ENCODE measurements at places on chromosomes 12 and 14.

DNA sequence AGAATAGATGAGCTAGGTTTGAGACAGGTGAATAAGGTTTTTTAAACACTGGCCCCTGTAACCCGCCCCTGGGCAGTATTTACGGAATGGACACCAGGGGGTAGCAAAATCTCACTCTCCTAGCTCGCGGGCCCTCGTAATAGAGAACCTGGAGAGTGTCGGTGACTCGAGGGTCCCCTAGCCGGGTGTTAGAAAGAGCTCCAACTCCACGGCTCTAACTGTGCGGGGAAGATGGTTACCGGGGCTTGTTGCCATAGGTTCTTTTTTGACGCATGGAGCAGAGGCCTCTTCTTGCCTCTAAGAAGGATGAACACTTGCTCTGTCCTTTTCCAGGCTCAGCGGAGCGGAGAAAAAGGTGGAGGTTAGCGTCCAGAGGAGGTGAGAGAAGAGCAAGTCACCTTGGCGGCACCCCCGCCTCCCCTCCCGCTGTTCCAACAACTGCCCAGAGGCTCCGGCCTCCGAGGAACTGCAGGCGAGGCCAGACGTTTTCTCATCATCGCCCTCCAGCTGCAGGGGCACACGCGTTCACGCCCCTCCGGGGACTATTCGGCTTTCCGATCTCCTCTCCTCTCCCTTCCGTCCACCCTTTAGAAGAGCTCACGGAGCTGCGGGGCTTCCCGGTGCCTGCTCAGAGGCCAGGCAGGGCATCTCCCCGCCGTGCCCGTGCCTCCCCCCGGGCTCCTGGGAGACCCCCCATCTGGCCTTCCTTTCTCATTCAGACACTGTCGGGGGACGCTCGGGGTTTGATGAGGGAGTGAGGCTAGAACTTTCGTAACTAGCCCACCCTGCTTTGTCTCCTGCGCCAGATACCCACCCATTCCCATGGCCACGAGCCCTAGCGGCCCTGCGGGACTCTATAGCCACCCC, 1.4 kb upstream of the ARHGEF40 start:
- DNase-seq = peak; percentile 85

GRCh38 chr14:84579292-84579691, 950.7 kb upstream of the FLRT2 start:
- no peak for DNase-seq

DNA sequence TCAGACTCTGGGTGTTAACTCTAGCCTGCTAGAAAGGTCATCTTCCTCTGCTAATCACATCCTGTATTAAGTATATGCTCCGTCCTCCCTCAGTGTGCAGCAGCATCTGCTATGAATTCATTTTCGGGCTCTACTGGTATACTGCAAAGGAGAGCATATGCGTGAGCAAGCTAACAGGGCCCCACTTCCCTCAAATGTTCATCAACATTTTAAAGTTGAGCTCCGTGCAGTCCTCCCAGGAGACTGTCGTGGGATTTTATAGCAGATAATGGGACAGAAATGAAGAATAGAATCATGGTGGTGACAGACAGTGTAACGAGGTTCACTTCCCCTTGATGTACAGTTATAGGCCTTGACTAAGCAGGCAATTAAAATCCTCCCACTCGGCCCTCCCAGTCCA, 131.7 kb downstream of the PLXNC1 start:
- DNase-seq = no peak

GRCh38 chr14:79407572-79407971, 803.7 kb downstream of the DIO2 start:
- no peak for DNase-seq

DNA sequence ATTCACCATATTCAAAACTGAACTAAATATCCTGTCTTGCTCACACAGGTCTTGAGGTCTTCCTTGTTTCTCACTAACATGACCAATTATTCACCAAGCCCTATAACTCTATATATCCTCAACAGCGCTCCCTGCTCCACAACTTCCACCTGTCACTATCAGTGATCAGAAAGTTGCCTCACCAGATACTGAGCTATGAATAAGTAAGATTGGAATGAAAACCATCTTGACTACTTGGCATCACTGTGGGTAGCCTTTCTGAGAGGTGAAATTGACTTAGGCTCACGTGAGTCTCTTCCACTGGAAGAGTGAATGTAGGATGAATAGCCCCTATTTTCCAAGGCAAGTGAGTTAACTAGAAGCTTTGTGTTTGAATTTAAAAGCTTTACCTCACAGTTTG, 167.1 kb downstream of the PIK3C2G start:
- DNase-seq = no peak

DNA sequence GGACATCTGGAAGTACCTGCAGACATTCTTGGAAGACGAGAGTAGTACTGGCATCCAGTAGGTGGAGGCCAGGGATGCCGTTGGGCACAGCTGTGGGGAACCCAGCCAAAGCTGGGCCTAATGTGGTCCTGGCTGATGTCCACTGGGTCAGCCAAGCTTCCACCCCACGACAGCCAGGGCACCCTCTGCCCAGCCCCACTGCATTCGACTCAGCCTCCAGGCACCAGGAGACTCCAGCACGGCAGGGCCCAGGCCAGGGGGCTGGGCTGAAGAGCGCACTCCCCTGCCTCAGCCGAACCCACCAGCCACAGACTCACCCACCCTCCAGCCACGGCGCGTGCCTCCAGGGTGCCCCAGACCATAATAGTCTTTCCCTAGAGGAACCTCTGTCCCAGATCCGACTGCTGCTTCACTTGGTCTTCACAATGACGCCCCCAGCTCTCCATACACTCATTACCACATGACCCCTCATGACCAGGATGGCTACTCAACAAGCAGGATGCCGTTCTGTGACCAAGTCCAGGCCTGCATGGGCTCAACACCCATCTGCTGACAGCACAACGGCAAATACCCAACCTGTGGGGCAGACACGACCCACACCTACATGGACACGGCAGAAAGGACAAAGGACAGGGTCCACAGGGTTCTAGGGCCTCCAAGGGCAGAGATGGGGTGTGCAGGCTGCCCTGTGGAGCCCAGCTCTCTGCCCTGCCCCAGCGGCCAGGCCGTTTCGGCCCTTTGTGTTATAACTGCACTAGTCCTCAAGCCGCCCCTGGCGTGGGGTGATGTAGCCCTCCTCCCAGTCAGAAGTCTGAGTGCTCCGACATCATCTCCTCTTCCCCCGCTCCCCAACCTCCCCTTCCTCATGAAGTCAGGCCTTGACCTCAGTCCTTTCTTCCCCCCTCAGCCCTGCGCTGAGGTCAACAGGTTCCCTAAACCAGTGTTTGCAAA, 22.8 kb downstream of the ITPK1 start:
- no peak for DNase-seq

DNA sequence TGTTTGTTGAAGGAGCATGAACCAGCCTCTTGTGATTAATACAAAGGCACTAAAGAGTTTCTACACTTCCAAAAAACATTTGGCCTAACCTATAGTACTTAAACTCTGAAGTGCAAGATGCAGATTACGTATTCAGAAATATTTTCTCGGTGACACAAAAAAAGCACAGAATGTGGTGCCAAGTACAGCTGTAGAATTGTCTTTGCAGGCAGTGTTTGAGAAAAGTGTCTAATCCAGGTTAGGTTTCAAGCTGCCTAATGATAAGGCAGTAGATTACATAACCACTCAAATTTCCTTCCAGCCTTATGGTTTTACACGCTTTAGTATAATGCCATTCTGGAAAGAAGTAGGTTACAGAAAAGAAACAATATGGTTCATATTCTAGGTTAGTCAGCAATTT, 205.2 kb downstream of the KLHL28 start:
- DNase-seq = no peak

DNA sequence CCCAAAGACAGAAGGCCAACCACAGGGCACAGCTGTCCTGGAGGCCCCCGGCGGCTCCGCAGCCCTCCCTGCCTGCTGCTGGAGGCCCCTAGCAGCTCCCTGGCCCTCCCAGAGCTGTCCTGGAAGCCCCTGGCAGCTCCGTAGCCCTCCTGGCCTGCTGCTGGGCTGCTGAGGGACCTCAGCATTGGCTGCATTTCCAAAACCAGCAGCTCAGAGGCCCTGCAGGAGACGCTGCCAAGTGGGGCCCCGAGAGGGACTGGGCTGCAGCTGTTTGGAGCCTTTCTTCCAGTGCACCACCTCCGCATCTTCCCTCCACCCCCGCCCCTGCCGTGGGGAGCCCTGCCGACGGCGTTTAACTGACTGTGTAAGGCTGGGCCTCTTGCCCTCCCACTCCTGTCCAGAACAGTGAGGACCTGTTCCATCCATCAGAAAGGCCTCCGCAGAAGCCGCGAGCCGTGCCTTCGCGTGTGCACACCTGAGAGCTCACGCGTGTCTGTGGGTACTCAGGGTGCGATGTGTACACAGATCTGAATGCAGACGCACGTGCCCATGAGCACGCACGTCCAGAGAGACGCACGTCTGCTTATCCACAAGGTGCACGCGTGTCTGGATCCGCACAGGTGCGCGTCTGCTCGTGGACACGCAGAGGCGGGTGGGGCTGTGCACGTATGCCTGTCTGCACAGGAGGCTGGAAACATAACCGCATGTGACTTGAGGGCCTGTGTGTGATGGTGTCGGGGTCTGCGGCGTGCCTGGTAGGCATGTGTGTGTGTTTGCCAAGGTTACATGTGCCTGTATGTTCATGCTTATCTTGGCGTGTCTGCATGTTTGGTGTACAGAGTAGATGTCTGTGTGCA, 57.0 kb upstream of the FBRSL1 start:
- no peak for DNase-seq

DNA sequence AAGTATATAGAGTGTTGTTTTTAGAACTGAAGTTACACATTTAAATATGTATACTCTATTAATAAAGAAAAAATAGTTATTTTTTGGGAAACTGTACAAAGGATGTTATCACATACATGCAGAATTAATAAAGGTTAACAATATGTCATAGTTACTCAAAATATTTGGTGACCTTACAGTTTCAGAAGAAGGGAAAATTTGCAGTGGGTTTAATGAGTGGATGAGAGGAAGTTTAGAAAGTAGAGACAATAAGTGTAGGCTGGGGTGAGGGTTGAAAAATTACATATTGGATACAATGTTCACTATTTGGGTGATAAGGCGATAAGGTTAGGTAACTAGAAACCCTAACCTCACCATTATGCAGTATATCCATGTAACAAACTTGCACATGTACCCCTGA, 13.5 kb downstream of the WNK1 start:
- DNase-seq = no peak

- no peak for DNase-seq
Measured at GRCh38 chr14:105859717-105860614, 333.6 kb downstream of the TMEM121 start.

- DNase-seq = peak; percentile 19
Measured at GRCh38 chr12:104737791-104738301, 220.2 kb downstream of the SLC41A2 start.

DNA sequence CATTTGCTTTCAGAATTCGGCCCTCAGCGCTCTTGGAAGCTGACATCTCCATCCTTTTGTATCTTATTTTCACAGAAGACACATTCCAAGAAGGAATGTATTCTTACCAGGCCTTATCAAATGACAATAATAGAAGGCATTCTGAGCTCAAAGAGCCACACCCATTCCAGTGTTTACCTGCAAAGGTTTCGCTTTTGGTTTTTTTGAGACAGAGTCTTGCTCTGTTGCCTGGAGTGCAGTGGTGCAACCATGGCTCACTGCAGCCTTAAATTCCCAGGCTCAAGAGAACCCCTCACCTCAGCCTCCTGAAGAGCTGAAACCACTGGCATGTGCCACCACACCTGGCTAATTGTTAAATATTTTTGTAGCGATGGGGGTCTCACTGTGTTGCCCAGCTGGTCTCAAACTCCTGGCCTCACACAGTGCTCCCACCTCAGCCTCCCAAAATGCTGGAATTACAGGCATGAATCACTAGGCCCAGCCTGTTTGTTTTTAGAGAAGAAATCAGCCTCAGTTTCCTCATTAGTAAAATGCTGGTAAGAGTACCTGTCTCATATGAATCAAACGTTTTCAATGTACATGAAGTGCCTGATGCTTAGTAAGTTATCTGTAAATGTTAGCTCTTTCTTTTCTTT, 69.2 kb downstream of the SLC6A12 start:
- no peak for DNase-seq

DNA sequence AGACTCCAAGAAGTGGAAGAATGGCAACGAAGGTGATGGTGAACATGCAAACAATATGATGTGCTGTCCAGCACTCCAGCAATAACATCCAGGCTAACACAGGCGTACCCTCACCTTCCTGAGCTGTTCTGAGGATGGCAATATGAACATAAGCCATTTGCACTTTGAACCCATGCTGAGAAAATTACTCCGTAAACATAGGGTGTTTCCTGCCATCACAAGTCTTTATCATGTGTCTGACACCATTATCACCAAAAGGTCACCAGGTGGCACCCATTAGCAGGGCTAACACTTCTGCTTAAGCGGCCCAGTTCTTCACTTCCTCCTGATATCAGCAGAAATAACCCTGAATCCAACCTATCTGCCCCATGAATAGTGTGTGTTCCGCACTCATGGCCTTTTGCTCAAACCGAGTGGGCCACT, 482.8 kb downstream of the MED13L start:
- no peak for DNase-seq

- DNase-seq = no peak
Measured at GRCh38 chr12:125356111-125356510, 290.9 kb downstream of the AACS start.

GRCh38 chr12:27865421-27865820, 85.4 kb upstream of the MANSC4 start:
- no peak for DNase-seq

- DNase-seq = no peak
Measured at GRCh38 chr12:3199551-3200031, 122.4 kb downstream of the TSPAN9 start.

- no peak for DNase-seq
Measured at GRCh38 chr14:53999061-53999488, 42.5 kb upstream of the BMP4 start.

DNA sequence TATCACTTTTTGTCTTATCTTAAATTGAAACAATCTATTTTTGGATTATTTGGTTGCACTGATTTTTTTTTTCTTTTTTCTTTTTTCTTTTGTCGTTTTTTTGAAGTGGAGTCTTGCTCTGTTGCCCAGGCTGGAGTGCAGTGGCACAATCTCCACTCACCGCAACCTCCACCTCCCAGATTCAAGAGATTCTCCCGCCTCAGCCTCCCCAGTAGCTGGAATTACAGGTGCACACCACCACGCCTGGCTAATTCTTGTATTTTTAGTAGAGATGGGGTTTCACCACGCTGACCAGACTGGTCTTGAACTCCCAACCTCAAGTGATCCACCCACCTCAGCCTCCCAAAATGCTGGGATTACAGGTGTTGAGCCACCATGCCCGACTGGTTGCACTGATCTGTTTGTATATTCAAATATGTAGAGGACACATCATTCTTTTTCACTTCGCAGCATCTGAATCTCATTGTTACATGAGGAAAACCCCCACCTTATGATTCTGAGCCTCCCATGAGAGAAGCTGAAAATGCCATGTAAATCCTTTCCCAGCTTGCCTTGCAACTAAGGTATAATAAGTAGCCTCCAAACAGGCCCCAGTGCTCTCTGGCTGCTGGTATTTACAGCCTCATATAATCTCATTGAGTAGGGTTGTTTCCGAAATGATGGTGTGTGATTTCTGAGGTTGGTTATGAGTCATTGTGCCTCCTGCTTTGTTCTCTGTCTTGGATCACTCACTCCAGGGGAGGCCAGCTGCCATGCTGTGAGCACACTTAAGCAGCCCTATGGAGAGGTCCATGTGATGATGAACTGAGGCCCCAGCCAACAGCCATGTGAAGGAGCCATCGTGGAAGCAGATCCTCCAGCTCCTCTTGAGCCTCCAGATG, 5.2 kb upstream of the HSP90B1 start:
- no peak for DNase-seq

- no peak for DNase-seq
Measured at GRCh38 chr12:64452559-64453329, 824 bp downstream of the TBK1 start.

- DNase-seq = no peak
Measured at GRCh38 chr12:11769723-11770514, 120.4 kb downstream of the ETV6 start.
